Left lobe of liver (tissue), 2 donors: ENCODE measurements at places on chromosomes 3 and 15.

- no peak for DNase-seq
These were observed 68.9 kb upstream of the PPP2R3A start for GRCh38 chr3:135896613-135897012.

GRCh38 chr3:150222691-150223489 is 185.2 kb upstream of the TSC22D2 start:
- DNase-seq = no peak

GRCh38 chr15:58388211-58388610 is 43.6 kb upstream of the LIPC start:
- no peak for DNase-seq

GRCh38 chr3:174202116-174202515 is 657.0 kb upstream of the NAALADL2 start:
- DNase-seq = no peak

GRCh38 chr3:132222868-132223538 is 94.2 kb upstream of the ACP3 start:
- DNase-seq = no peak

DNA sequence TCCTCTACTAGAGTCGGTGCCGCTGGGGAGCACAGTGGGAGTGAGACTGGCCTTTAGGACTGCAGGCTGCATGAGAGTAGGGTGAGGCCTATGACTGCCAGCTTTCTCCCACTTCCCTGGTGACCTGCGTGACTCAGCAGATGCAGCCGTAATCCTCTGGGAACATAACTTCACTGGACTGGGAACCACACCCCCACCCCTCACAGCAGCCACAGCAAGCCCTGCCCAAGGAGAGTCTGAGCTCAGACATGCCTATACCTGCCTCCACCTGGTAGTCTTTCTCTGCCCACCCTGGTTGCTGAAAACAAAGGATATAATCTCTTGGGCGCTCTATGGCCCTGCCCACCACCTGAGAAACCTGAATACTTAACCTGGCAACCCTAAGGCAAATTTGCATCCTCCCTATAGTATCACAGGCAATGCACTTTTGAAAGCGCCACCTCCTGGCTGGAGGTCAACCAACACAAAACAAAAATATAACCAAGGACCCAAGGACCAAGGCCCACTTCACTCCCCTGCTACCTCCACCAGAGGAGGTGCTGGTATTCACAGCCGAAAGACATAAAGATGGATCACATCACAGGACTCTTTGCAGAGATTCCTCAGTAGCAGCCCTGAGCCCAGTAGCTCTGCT is 308.9 kb downstream of the CTNNB1 start:
- DNase-seq = no peak

GRCh38 chr3:157115069-157116006 is 44.6 kb downstream of the CCNL1 start:
- DNase-seq = no peak
